Stimulated activated CD8-positive, alpha-beta memory T cell treated with anti-CD3 and anti-CD28 coated beads, Interleukin-4, amount 100 ng/mL, for 24 hours (primary cell): ENCODE measurements at places on chromosomes 16 and 17.

- DNase-seq, result no peak
Observed at GRCh38 chr17:7850701-7851437, 4.0 kb upstream of the TMEM88 start.

- no peak for DNase-seq
Observed at GRCh38 chr16:15461376-15461775, 27.0 kb downstream of the BMERB1 start.

GRCh38 chr16:70758786-70759185 lies 42.2 kb downstream of the VAC14 start:
- DNase-seq, result no peak

DNA sequence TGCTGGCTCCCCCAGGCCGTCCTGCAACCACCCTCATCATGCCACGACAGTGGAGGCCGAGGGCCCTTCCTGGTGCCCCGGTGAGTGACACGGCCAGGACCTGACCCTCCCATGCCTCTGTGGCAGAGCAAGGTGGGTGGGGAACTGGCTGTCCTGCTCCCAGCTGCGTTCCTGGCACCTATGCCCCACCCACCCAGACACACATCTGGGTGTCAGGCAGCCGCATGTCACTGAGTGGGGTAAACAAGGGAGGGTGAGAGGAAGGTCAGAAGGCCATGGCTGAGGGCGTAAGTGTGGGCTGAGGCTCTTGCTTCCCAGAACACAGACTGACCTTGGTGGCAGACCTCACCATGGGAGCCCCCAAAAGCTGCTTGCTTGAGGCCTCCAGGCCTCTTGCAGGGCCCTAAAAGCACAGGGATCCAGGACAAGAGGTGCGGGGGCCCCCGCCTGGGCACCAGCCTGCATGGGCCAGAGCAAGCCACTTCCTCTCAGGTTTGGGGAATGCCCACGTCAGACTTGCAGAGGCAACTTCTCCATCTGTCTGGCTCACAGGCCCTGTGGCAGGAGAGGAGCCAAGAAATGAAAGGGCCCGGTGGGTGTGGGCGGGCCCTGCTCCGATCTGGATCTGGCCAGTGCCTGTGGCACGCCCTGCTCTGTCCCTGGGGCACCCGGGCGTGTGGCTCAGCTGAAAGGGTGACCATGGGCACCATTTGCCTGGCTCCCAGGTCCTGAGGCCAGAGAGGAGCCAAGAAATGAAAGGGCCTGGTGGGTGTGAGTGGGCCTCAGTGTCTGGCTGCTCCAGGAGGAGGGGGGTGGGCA lies 3.9 kb upstream of the CCDC57 start:
- DNase-seq, result no peak

- no peak for DNase-seq
Observed at GRCh38 chr17:269616-270514, 82.7 kb downstream of the RPH3AL start.

- no peak for DNase-seq
Observed at GRCh38 chr17:29586676-29587469, 2.6 kb downstream of the GIT1 start.

DNA sequence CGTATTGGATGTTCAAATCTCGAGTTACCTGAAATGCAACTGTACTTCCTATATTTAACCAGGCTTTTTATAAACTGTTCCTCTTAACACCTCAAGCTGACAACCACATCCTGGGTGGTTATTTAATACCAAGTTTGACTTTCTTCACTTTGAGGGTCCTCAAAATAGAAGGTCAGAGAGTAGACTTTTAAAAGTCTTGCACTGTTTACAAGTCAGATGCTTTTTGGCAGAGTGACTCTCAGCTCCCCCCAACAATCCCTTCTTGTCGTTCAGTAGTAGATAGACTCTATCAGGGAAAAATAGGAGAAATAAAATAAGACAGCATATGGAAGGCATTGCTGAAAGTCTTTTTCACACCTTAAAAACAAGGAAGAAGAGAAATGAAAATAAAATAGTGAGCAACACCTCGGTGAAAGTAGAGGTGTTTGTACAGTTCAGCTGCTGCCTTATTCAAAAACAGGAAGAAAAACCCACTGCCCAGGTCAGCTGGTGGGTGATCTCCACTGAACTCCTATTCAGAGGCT lies 650.4 kb downstream of the WWOX start:
- DNase-seq, result no peak

GRCh38 chr17:20966870-20967269 lies 75.9 kb downstream of the USP22 start:
- DNase-seq, result no peak

DNA sequence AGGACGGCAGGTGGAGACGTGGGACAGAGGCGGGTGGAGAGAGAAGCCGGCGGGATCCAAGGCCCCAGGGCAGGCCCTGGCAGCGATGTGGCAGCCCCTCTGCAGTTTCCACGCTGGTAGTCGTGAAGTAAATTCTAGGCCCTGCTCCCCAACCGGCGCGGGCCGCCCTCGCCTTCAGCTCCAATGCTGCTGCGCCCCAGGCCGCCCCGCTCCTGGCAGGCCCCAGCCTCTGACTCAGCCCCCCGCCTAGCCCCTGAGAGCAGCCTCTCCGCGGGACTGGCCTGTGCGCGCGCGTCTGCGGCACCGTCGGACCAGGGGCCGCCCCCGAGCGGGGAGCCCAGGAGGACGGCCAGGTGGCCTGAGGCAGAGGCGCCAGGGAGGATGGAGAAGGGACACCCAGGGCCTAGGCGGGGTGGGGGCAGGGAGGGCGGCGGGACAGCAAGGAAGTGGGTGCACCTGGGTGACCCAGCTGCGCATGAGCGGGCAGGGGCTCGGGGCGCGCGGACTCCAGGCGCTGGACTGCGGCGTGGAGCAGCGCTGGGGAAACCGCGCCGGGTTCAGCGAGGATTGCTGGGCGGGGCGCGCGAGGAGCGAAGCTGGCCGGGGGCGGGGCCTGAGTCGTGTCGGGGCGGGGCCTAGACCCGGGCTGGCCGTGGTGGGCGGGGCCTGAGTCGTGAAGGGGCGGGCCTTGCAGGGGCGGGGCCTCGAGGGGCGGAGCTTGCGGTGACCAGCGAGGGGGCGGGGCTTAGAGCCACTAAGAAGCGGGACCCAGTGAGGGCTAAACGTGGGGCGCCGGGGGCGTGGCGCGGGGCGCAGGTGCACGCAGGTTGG lies 29.6 kb downstream of the ZNF778 start:
- DNase-seq, result peak; percentile 91

- no peak for DNase-seq
Observed at GRCh38 chr17:73754886-73755400, 110.7 kb upstream of the SDK2 start.

DNA sequence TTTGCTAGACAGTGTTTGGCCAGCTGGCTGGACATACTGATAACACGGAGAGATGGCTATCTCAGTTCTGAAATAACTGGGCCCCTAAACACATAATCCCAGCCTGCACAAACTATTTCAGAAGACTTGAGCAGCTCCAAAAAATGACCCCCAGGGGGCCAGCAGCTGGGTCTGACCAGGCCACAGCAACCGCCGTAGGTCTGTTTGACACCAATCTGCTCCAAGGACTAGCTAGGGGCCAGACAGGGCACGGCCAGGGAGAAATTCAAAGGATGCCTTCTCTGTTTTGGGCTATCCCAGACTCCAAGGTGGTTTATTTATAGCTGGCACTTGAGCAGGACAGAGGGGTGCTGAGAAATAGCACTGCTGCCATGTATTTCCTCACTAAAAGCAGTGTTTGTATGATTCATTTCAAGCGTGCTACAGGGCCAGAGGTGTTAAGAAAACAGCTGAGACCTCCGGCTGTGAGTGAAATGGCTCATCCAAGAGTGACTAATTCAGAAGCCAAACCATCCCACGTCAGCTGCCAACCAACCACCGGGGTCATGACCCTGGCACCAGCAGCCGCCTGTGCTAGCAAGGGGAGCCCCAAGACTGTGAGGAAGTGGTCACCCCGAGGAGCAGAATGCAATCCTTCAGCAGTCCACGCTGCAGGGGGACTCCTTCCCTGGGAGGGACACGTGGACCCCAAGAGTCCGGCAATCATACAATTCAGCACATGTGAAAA lies 5.7 kb downstream of the GGA2 start:
- DNase-seq, result peak; percentile 75

DNA sequence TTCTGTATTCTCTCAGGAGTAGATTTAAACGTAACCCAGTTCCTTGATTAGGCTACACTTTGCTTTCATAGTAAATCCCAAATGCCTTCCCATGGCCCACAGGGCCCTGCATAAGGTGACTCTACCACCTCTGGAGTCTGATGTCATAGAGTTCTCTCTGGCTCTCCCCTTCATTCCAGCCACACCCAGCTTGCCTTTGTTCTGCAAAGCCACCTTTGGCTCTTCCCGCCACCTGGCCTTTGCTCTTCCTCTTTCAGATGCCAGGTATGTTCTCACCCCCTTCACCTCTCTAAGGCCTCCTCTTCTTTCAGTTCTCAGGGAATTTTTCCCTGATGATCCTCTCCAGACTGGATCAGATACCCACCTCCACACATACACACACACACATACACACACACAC lies 141.3 kb upstream of the HSBP1 start:
- DNase-seq, result no peak

- DNase-seq, result no peak
Observed at GRCh38 chr17:3773511-3773910, 27.5 kb downstream of the ITGAE start.

DNA sequence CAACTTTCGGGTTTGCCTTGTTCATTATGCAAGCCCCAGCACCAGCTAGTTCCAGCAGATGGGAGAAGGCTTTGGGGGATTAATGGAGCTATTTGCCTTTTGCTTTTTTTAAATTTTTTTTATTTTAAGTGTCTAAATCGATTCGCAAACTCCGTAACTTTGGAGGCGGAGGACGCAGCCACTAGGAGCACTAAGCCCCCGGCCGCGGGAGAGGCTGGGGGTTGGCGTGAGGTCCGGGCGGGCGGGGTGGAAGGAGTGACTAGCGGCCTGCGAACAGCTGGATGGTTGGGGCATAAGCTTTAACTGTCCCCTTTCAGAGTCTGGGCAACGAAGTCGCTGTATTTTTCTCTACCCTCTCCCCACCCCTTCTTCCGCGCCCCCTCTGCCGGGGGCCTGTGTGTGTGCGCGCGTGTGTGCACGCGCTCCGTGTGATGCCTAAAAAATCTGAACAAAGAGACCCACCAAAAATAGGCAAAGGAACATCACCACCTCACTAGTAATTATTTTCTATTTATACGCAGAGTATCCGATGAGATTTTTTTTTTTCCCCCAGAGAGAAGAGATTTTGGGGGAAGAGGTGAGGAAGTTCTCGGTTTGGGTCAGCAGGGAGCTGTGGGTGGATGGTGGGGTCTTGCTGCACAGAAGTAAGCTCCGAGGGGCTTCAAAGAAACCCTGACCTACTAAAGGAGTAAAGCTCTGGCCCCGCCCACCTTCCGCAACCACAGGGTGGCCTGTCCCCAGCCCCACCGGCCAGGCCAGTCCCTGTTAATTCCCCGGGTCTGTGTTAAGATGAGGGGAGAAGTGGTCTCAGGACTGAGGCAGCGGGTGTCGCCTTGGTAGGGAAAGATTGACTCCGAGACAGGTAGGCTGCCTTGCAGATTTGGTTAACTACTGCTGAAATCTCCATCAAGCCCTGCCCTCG lies 2.3 kb downstream of the SHISA9 start:
- no peak for DNase-seq

GRCh38 chr17:55162556-55162946 lies 102.2 kb upstream of the HLF start:
- no peak for DNase-seq

DNA sequence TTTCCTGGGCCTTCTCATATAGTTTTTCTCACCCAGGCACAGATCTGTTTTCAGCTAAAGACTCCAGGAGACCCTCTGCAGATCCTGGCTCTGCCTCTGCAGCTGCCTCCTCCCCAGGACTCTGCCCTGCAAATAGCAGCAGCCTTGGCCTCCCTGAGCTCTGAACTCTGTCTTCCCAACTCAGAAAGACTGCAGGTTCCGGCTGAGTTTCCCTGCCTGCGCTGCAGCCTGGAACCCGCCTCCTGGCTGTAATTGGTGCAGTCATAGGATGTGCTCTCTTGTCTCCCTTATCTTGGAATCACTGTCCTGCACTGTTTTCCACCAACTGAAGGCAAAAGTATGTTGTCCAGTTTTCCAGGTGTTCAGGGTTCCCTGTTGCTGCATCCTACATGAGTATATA lies 14.3 kb upstream of the DNASE1 start:
- DNase-seq, result no peak

GRCh38 chr16:30896261-30896888 lies at the start of gene CTF1:
Gene CTF1 (plus strand): TSS chr16:30896614. CDS start chr16:30896644, 30 bp downstream.
- no peak for DNase-seq

DNA sequence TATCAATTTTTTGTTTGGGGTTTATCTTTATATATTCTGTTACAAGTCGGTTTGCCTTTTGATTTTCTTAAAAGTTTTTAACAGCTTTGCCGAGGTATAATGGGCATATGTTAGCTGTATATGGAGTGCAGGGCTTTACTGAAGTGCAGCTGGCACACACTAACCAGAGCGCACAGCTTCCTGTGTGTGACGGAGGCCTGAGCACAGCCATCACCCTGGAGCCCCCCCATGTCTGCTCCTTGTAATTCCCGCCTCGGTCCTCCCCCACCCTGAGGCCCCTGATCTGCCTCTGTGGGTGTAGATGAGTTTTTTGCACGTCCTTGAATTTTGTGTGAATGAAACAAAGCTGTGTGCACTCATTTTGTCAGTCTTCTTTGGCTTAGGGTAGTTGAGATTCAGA lies 60.1 kb upstream of the ZNF750 start:
- no peak for DNase-seq

- no peak for DNase-seq
Observed at GRCh38 chr16:50735629-50736122, 6.2 kb upstream of the CYLD start.

DNA sequence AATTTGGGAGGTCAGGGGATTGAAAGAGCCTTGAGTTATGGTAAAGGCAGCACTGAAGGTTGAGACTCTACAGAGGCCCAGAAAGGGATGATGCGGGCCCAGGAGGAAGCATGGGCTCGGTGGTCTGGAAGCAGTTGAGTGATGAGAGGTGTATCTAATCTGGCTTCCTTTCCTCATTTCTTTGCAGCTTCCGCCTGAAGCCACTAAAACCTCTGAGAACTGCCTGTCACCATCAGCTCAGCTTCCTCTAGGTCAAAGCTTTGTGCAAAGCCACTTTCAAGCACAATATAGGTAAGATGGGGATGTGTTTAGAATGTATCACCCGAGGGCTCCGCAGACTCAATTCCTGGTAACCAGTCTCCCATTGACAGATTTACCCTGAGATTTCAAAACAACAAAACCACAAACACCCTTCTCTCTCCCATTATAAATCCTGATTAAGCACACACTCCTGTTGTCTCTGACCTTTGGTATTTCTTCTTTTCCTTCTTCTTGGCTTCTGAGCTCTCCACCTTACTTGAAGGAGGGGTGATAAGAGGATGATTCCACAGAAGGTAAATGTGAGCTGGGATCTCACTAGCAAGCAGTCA lies 21.2 kb downstream of the USP43 start:
- no peak for DNase-seq

- DNase-seq, result no peak
Observed at GRCh38 chr16:6835941-6836340, 496.7 kb upstream of the RBFOX1 start.

DNA sequence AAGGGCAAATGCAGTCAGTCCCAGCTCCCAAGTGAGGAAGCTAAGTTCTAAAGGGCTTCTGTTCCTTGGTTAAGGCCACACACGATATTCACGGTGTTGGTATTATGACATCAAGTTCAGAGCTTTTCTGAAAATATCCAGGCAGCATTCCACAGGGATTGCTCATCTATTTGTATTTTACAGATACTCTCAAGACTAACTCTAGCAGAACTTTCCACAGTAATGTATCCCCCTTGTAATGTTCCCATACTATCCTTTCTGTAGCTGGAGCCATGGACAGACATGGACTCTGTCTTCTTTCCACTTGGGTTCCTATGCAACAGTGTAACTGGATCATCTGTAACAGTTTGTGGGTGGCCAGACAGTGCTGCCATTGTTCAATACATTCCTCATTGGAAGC lies 13.5 kb downstream of the SDR42E1 start:
- DNase-seq, result no peak

GRCh38 chr16:49441366-49441780 lies 67.8 kb downstream of the C16orf78 start:
- DNase-seq, result peak; percentile 31
